Breast epithelium (tissue), 4 donors: ENCODE measurements at places on chromosomes 3 and 15.

- DNase-seq: peak; percentile 97
Measured at GRCh38 chr3:184320104-184320445, 5.7 kb downstream of the EIF4G1 start.

DNA sequence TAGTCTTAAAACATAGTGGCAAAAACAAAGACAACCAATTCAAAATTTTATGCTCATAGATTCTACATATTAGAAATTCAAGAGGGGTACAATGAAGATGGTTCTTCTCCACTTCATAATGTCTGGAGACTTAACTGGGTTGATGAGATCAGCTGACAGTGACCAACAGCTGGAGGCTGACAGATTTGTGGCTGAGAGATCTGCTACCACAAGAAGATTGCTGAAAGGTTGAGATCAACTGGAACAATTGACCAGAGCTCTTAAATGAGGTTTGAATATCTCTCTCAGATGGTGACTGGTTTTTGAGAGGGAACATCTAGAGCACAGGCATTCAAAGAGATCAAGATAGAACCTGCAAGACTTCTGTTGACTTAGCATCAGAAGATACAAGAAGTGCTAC is 254.1 kb upstream of the ARPP21 start:
- no peak for DNase-seq

GRCh38 chr3:64856106-64856505 is 168.3 kb upstream of the ADAMTS9 start:
- DNase-seq: no peak

GRCh38 chr15:77904436-77904821 is 173.1 kb downstream of the TBC1D2B start:
- peak; percentile 42 for DNase-seq

GRCh38 chr3:75906555-75907112 is 121.3 kb upstream of the ZNF717 start:
- DNase-seq: no peak
